ENCODE measurements at places on chromosomes 3 and 15.
A peak's percentile ranks its signal among the peaks of the same experiment; 100 is the strongest.

- no peak for DNase-seq
Observed at GRCh38 chr15:73607405-73607804, 25.8 kb downstream of the NPTN start.

DNA sequence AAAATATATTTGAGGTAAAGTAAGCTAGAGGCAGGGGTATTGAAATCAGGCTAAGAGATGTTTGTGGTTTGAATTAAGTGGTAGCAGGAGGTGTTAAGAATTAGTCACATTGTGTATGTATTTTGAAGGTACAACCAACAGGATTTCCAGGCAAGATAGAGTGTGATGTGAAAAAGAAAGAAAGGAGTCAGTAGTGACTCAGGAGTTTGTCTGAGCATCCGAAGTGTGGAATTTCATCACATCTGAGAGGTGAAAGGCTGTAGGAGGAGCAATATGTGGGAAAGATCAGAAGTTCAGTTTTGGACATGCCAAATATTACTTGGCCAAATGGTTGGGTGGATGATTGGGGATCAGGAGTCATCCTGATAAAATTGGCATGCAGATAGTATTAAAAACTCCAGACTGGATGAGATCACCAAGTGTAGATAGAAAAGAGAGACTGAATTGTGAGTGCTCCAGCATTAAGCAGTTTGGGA is 32.1 kb upstream of the EBLN2 start:
- peak; percentile 73 for DNase-seq

DNA sequence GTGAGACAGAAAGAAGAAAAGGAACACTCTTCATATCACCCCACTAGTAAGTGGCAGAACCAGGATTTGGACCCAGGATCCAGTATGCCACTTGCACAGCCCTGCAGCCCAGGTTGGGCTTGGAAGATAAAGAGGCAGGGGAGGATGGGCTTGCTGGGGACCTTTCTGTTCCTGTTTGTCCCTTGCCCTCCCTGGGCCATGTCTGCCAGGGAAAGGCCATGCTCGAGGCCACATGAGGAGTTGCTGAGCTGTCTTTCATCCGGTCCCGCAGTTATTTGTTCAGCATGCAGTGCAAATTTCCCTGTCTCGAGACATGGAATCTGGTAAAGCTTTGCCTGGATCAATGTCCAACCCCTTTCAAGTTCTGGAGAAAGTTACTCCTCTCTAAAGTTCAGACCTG is 116.0 kb upstream of the MRPS22 start:
- no peak for DNase-seq

DNA sequence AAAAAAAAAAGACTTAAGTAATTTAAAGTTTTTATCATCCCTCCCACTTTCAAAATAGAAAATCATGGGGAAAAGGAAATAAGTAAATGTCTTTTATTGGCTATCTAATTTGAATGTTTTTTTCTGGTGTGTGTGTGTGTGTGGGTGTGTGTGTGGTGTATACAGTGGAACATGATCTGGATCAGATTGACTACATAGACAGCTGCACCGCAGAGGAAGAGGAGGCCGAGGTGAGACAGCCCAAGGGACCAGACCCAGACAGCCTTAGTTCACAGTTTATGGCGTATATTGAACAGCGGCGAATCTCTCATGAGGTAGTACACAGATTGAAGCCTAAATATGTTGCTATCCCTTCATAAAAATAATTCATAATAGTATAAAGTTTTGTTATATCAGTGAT is 44.5 kb downstream of the LRCH3 start:
- no peak for DNase-seq

DNA sequence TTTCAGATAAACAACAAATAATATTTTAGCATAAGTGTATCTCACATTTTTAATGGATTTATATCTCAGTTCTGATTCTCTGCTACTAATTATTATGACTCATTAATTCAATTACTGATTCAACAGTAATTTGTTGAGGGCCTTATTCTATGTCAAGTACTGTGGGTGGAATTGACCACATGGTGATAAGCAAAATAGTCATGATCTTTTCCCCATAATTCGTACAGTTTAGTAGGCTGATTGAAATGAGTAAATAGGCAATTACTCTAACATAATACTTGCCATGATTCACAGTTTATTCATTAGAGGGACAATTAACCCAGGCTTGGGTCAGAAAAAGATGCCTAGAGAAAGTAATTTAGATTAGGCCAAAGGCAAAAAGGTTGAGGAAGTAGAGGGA is 60.9 kb upstream of the SLC4A7 start:
- no peak for DNase-seq

DNA sequence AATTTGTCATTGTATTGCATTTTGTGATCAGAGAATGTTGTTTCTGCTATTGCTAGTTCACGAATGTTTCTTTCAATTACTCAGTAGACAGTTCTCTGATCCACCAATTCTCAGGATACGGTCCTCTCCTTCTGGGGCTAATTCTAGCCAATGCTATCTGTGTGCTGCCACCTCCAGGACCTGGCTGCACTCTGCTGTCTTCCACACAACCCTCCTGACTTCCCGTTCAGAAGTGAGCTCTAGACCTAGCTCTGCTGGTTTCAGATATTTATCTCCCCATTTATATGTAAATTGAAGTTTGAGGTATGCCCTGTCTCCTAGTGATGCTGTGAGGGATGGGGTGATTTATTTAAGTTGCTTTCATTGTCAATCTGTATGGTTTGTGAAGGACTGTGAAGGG is 21.7 kb upstream of the UBL7 start:
- DNase-seq = no peak
